ENCODE measurements at places on chromosomes 4 and X.

- DNase-seq = no peak
Observed at GRCh38 chr4:101101072-101101471, 246.3 kb downstream of the PPP3CA start.

DNA sequence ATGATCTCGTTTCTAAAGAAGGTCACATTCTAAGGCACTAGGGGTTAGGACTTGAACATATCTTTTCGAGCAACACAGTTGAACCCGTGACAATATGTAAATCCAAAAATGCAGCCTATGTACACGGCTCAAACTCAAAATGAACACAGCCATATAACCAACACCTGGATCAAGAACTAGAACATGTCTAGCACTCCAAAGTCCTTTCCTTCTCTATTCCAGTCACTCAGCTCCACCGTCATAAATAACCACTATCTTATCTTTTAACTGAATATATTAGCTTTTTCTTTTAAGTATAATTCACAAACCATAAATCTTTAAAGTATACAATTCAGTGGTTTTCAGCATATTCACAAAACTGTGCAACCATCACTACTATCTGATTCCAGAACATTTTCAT lies 19.4 kb upstream of the RELL1 start:
- DNase-seq = no peak

DNA sequence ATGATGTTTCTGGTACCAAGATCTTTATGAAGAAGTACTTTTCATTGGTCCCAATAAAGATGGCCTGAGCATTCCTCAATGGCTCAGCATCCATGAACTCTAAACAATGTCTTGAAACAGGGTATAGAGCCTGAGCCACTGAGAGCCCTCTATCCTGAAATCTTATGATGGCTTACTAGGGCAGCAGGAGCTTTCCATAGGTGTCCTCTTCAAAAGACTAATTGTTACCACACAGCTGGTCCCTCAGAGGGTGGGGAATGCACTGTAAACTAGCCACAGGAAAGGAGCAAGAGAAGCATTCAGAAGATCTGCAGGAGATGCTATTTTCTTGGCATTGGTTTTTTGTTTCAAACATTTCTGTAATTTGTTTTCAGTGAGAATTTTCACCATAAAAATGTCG lies 5.6 kb upstream of the BANK1 start:
- no peak for DNase-seq

GRCh38 chr4:123651536-123652180 lies 255.1 kb downstream of the SPRY1 start:
- no peak for DNase-seq

GRCh38 chr4:120055162-120055561 lies 11.5 kb downstream of the MAD2L1 start:
- DNase-seq = no peak

DNA sequence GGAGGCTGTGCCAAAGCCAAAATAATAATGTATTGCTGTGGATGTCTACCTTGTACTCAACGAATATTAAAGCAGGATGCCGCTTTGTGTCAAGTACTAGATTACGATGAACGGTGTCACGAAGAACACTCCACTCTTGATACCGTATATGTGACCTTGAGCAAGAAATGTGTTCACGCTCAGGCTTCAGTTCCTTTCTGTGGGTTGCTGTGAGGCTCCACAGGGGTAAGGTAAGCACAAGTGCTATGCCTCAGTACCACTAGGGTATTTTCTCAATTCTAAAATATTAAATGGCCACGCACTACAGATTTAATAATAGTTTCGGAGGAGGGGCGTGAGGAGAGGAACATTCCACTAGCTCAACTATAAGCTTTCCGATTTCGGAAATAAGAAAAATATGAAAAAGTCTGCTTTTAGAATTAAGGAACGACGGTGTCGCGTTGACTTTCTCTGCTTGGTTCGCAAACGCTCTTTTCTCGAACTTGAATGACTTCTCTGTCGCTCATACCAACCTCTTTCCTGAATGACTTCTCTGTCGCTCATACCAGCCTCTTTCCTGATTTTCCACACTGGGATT lies 607 bp upstream of the SCOC start:
- DNase-seq = peak; percentile 31

- DNase-seq = no peak
Observed at GRCh38 chr4:37689353-37690095, 3.3 kb upstream of the RELL1 start.

DNA sequence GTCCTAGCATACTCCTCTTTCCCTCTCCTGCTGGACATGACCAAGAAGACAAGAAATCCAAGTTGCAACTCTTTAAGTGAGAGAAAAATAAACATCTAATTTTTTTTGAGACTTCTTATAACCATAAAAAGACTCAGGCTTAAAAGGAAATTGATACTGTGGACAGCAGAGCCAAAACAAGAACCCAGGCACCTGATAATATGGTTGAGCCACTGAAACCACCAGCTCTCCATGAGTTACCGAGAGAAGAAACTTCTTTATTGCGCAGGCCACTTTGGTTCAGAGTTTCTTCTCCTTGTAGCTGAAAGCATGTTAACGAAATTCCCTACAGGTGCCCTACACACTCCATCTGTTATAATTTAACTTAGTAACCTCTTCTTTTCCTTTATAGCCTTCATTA lies 11.3 kb upstream of the SPCS3 start:
- no peak for DNase-seq

DNA sequence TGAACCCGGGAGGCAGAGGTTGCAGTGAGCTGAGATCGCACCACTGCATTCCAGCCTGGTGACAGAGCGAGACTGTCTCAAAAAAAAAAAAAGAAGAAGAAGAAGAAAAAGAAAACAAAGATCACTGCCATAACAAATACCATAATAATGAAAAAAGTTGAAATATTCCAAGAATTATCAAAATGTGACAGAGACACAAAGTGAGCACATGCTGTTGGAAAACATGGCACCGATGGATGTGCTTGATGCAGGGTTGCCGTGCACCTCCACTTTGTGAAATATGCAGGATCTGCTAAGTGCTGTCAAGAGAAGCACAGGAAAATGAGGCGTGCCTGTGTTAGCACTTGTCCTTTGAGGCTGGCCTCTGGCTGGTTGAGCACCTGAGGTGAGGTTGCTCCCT lies 133.3 kb downstream of the STK32B start:
- DNase-seq = no peak

DNA sequence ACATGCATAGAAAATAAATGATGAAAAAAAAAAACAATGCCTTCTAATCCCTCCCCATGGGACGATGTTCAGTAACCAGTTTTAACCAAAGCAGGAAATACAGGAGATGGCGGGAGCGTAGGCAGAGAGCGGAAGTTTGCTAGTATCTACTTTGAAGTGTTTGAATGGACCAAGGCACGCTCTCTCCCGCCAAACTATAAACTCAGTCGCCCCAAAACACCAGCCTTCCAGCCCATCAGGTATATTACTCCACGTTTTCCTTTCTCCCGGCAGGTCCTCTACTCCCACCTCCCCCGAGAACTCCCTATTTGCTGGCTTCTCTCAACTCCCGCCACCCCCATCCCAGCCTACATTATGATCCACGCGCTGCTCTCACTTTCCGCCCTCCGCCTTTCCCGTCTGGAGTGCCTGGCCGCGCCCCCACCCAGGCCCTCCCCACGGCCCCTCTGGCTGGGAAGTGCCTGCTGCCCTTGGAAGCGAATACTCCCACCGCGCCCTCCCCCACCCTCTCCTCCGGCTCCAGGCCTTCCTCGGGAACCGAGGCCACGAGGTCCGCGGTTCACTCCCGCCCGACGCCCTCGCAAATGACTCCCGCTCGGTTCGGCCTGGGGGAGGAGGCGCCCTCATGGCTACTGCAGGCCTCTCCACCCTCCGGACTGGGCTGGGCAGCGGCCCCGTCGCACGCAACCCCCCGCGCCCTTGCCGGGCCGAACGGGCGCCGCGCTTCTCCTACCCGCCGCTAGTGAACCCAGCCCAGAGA lies 723 bp downstream of the DHX15 start:
- peak; percentile 27 for DNase-seq

DNA sequence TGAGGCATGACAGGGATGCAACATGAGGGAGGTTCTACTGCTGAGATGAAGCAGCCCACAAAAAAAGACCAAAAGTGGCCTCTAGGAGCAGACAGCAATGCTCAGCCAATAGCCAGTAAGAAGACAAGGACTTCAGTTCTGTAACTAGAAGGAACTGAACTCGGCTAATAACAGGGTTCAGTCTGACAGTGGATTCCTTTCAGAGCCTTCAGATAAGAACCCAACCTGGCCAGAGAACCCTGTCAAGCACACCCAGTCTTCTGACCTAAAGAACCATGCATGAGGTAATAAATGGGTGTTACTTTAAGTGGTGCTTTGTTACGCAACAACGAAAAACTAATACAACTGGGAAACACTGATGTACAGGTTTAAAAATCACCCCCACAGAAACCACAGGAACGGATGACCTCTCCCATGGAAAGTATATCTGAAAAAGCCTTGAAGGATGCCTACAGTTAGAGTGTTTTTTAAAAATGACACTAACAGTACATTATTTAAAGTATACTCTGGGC lies 94.6 kb downstream of the PAPSS1 start:
- no peak for DNase-seq

DNA sequence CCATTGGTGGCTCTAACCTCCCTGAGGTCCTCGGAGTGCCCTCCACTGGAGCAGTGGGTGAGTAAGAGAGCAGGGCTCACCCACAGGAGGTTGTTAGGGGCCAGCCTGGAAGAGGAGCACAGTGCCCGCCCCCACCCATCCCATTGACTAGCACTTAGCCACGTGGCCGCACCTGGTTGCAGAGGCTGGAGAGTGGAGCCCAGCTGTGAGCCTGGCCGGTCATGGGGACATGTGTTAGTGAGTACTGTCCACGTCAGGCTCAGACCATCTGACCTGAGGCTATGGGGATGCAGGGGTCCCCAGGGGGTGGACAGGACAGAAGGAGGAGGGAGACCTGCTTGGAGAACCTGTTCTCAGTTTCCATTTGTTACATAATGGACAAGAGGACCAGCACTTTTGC lies 1.4 kb upstream of the MAN2B2 start:
- no peak for DNase-seq

- DNase-seq = no peak
Observed at GRCh38 chr4:169327951-169328350, 57.2 kb upstream of the SH3RF1 start.

DNA sequence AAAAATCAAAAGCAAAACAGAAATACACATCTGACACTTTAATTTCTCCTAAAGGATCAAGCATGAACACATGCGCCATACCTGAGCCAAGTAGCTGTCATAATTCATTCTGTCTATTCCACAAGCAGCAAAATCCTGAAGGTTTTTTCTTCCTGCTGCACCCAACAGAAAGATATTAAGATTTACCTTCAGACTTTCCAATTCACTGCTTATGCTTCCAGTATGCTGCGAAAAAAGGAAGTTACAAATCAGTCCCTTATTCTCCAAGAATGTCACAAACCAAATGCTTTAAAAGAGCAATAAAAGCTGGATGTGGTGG lies 29.2 kb upstream of the FGFBP2 start:
- no peak for DNase-seq

- DNase-seq = no peak
Observed at GRCh38 chr4:3374011-3374645, 67.6 kb upstream of the HGFAC start.

DNA sequence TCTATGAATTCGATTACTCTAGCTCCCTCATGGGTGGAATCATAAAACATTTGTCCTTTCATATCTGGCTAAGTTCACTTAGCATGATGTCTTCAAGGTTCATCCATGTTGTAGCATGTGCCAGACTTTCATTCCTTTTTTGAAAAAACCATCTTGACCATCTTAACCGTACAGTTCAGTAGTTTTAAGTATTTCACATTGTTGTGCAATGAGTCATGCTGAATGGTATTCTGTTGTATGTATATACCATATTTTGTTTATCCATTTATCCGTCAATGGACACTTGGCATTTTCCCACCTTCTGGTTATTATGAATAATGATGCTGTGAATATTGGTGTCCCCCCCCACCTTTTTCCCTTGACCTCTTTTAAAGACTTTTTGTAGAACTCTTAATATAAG lies 72.4 kb upstream of the TLR2 start:
- no peak for DNase-seq

DNA sequence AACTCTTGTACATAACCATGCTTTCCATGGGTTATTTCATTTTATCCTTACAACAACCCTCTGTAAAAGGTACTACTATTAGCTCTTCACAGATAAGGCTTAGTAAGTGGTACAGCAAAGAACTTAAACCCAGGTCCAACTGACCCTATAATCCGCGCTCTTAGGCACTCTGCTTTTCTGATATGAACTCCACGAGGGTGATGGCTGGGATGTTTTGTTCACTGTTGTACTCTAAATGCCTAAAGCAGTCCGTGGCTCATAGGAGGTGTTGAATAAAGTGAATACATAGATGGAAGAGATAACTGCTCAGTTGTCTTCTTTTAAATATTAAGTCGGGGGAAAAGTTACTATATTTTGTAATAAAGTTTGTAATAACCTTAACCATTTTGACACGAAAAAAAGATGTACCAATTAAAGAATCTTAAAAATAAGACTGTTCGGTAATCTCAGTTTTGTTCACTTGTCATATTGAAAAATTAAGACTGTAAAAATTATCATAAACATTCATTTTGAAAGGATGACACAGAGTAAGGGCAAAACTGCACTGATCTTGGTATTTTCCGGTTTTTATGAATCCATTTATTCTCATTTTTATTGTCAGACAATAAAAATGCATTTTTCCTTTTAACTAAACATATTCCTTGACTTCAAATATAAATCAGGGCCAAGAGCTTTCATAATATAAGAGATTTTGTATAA lies 166.5 kb downstream of the FBXW7 start:
- DNase-seq = no peak

DNA sequence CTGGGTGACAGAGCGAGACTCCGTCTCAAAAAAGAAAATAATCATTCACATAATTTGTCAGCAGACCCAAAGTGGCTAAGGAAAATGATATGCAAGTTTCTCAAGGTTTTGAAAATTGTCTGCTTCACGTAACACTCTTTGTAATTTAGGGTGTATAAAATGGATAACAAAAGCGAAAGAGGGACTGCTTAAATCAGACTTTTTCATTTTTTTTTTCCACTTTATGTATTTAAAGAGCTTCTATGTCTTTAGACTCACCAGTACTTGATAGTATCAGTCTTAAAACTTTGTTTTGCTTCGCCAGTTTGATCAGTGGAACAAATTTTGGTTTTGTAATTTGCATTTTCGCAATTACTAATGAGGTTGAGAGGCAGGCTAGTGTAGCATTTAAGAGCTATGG lies 34.6 kb downstream of the USP9X start:
- DNase-seq = no peak

DNA sequence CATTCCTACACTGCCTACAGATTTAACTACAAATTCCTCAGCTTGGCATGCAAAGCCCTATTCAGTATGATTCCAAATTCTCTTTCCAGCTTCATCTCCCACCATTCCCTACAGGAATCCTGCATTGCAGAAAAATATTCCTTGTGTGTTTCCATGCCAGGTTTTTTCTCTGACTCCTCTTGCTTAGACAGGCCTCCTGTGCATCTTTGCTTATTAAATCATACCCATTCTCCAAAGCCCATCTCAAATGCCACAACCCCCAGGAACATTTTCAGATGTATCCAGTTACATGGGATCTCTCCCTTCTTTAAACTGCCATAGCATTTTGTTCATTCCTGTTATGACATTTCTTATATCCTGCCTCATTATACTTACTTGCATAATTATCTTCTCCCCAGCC lies 106.4 kb upstream of the GRIA3 start:
- DNase-seq = no peak
